Lower lobe of right lung (tissue), 2 donors: ENCODE measurements at places on chromosomes 3 and 15. TPM values are rescaled to one million over a fixed set of nuclear protein-coding genes. Genes with fewer than 3 reads are reported as not detected.

RTP3 gene
- total RNA-seq: not detected

CYP19A1 gene
- 0.95 TPM for total RNA-seq

ZBTB47 gene
- total RNA-seq: 20.0 TPM

GPR62 gene
- total RNA-seq: not detected

MUSTN1 gene
- total RNA-seq: 7.3 TPM

CACNA1D gene
- total RNA-seq: 33.6 TPM

SCAPER gene
- total RNA-seq: 34.2 TPM

SPSB4 gene
- total RNA-seq: 0.80 TPM

TRMT10C gene
- 17.4 TPM for total RNA-seq

DNASE1L3 gene
- total RNA-seq: 12.0 TPM

CLRN1 gene
- not detected for total RNA-seq

GOLGA6A gene
- total RNA-seq: not detected

NTRK3 gene
- total RNA-seq: 3.5 TPM

P2RY12 gene
- 6.2 TPM for total RNA-seq

ANKUB1 gene
- total RNA-seq: 3.1 TPM

SH2D7 gene
- total RNA-seq: not detected

SFMBT1 gene
- 17.3 TPM for total RNA-seq

BOC gene
- total RNA-seq: 10.1 TPM
